ENCODE measurements at places on chromosomes 6 and 20.

DNA sequence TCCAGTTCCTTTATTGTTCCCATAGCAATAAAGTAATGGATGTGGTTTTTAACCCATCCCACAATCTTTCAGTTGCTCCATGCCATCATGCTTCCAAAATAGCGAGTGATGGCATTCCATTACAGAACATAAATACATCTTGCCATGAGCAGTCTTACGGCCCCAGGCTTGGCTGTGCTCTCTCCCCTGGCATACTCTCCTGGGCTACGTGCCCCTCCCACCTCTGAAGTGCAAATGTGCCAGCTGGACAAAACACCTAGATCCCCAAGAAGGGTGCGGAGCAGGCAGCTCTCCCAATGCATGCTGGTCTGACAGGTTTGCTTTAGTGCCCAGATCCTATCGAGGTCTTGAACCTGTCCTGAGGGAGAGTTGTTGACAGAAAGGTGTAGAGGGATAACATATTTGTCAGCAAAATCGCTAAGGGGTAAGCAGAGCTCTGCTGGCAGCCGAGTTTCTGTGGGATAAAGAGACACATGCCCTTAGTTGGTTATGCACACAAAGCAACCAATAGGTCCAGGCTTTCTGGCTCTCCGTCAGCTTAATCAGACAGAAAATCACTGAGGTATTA, 43.9 kb upstream of the PAX1 start:
- no peak for DNase-seq

- DNase-seq = peak; percentile 7
Measured at GRCh38 chr6:155530219-155530834, 74.7 kb upstream of the NOX3 start.

DNA sequence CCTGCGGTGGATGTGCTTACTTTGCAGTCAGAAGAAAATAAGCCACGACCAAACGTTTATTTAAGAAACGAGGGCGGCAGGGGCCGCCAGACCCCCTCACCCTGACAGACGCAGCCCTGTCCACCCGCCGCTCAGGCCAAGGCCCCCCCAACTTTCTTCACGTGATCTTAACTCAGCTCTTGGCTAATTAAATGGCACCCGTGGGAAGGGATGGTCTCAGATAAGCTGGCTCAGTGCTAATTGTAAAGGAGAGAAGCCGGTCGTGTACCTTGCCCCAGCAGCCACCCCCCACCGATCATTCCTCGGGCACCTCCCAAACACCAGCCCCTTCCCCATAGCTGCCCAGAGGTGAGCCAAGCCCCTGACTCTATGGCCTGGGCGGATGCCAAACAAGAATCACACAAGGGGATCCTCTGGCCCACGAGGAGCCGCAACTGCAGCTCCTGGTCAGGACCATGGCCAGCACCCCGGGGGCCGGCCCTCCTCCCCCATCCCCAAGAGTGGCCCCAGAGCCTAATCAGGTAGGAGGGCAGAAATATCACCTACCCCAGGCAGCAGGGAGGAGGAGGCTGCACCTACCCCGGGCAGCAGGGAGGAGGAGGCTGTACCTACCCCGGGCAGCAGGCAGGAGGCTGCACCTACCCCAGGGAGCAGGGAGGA, 11.2 kb downstream of the KCNQ2 start:
- no peak for DNase-seq

- no peak for DNase-seq
Measured at GRCh38 chr20:17225851-17226409, 910 bp upstream of the PCSK2 start.

Measured in NCI-H1436 (cell line).